LHCN-M2 (cell line): ENCODE measurements at places on chromosomes 7 and 10. TPM values are rescaled to one million over a fixed set of nuclear protein-coding genes. Genes with fewer than 3 reads are reported as not detected.

DNA sequence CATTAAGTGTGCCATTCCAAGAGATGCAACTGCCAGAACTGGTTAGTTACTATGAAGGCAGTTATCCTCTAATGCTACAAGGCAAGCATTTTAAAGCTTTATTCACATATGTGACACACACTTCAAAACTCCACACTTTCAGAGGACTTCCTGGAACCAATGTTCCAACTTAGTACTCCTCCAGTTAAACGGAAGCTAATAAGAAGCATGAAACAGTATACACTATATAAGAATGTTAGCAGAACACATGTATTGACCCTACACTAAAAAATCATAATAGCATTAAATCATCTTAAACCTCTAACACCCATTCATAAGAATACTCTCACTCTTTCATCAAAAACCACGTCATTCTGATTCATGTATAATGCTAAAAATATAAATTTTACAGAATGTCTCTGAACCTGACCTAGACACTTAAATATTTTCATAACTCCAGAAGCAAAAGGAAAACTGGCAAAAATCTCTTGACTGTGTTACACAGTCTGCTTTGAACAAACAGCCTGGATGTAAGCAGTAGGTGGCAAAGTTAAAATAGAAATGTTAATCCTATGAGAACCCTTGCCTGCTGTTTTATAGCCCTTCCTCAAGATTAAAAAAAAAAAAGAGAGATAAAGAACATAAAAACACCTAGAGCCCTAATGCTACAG, 135.0 kb downstream of the SEMA3C start:
- peak; percentile 68 for DNase-seq

- no peak for DNase-seq
Measured at GRCh38 chr7:25877802-25878789, 273.9 kb upstream of the NFE2L3 start.

DNA sequence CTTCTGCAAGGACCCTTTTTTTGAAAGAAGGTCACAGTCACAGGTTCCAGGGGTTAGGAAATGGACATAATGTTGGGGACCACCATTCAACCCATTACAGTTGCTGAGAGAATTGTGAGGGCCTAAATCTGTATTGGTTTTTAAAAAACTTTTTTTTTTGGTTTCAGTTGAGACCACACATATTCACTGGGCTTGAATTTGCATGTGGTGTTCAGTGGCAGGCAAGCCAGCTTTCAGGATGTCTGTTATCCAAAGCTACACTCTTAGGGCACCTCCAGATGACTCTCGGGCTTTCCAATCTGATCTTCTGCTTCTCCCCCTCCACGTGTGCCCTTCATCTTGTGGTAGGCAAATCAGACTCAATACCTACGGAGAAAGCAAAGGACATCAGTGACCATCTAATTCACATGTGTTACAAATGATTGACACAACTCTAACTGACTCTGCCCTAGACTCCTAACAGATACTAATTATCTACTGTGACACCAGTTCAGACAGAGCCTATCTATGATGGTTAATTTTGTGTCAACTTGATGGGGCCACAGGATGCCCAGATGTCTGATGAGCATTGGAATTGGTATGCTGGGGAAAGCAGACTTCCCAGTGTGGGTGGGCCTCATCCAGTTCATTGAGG, 93.3 kb upstream of the ELMO1 start:
- no peak for DNase-seq

DNA sequence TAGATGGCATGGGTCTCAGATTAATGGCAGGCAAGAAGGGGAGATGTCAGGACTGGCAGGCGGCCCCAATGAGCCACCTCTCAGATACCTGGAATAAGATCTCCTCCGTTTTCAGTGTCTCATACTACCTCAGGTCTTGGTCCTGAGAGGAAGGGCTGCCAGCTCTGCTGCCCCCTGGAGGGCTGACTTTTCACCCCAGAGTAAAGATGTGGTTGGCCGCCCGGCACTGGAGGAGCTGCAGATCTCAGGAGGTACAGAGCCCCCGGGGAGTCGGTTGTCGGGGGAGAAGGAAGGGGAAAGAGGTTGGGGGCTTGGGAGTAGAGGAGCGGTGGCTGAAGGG, 642 bp upstream of the COL13A1 start:
- DNase-seq = peak; percentile 32

ZNF804B gene
- total RNA-seq = not detected in 2 replicates

LAMB1 gene
- total RNA-seq = 140 and 161 TPM in 2 replicates

- no peak for DNase-seq
Measured at GRCh38 chr10:93154531-93154930, 80.8 kb downstream of the CYP26A1 start.

DNA sequence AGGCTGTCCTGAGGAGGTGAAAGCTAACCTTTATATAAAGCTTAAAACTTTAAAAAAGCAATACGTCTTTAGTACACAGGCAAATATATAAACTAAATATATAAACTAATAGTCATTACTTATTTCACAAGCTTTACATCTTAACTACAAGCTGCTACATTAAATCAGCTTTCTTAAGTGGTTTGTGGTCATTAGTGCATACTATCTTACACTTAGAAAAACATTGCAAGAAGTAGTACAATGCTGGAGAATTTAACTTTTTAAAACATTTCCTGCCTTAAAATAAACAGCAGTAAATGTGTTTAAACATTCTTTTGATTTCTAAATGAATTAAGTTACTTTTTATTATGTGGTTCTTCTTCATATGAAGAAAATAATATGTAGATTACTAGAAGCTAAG, 36.3 kb downstream of the MET start:
- DNase-seq = no peak

DNA sequence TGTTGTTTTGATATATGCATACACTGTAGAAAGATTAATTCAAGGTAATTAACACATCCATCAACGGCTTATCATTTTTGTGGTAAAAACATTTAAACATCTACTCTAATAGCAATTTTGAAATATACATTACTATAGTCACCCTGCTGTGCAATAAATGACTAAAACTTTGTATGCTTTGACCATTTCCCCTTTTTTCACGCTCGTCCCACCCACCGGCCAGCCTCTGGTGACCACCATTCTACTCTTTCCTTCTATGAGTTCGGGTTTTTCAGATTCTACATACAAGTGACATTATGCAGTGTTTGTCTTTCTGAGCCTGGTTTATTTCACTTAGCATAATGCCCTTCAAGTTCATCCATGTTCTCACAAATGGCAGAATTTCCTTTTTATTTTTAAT, 21.3 kb downstream of the CYCS start:
- DNase-seq = no peak

DNA sequence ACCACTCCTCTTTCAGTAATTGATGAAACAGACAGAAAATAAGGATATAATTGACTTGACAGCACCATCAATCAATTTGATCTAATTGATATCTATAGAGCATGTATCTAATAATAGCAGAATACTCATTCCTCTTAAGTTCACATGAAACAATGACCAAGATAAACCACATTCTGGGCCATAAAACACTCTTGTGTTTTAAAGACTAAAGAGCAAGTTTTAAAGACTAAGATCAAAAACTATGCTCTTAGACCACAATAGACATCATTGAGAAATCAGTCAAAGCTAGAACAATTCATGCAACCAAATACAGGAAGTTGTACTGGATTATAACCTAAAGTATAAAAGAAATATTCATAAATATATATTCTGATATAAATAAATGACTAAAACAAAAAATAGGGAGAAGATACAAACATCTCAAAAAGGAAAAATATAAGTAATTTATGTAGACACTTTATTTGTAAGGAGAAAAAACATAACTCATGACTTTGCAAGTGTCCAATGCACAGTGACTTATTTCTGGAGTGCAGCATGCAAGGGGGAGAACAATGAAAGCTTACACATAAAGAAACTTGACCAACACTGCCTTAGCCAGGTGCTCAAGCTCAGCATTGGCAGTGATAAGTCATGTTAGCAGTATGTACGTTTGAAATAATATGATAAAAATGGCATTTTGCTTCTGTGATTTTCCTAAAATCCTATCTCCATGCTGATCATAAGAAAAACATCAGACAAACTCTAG, 312.7 kb upstream of the IGFBP3 start:
- no peak for DNase-seq

DNA sequence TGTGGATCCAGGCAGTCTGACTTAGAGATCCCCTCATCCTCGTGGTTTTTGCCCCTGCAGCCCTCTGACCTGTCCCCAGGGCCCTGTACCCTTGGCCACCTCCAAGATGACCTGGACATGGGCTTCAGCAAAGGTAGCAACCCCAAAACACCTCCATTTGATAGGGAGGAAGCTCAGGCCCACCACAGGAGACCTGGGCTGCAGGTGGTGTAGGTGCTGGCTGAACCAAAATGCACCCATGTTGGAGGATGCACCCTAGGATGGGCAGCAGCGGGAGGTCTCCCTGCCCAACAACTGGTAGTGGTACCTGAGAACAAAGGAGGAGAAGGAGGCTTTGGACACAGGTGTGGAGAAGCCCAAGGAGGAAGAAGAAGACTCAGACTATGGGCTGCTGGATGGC, 188.7 kb downstream of the ZNF716 start:
- no peak for DNase-seq

PRR15 gene
- not detected in 2 replicates for total RNA-seq
